ENCODE measurements at places on chromosomes 4 and X.

GRCh38 chr4:146643812-146644401 is 5.2 kb downstream of the POU4F2 start:
- DNase-seq, result no peak

- no peak for DNase-seq
Observed at GRCh38 chr4:185534511-185534865, 819 bp downstream of the PDLIM3 start.

GRCh38 chr4:88144048-88144447 is 14.4 kb downstream of the ABCG2 start:
- DNase-seq, result no peak

DNA sequence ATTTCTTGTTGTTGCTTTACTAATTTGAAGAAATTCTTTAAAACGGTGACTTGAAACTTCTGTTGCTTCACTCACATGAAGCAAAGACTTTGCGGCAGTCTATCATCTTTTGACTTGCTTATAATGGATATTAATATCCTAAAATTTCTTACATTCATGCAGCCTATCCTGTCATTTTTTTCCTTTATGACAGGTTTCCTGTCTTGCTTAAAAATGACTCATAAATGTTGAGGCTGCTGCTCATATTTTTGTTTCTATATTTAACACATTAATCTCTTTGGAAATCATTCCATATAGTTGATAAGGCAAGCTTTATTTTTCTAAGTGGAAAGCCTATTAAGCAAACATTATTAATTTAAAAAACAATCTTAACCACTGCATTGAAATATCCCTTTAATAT is 176.6 kb upstream of the GALNTL6 start:
- no peak for DNase-seq

- no peak for DNase-seq
Observed at GRCh38 chr4:181549576-181550188, 693.5 kb upstream of the TENM3 start.

GRCh38 chr4:139647184-139647583 is 18.4 kb upstream of the MGST2 start:
- no peak for DNase-seq
